ENCODE measurements at places on chromosomes 3 and 15. TPM values are rescaled to one million over a fixed set of nuclear protein-coding genes. Genes with fewer than 3 reads are reported as not detected.

DNA sequence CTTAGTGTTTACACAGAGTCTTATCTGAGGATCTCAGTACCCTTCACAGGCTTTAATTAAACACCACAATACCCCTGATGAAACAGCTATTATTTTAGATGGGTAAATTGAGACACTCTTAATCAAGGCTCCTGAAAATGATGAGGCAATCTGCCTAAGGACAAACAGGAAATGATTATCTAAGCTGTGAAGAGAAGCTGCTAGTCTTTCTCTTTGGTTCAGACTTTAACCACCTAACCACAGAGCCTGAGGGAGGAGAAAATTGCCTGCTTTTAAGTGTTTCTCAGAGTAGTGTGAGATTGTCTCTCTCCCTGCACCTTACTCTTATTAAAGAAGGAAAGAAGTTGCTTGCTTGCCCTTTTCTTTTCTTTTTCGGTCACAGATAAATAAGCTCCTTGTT, 364.3 kb upstream of the ADAMTS9 start:
- DNase-seq: no peak

DNA sequence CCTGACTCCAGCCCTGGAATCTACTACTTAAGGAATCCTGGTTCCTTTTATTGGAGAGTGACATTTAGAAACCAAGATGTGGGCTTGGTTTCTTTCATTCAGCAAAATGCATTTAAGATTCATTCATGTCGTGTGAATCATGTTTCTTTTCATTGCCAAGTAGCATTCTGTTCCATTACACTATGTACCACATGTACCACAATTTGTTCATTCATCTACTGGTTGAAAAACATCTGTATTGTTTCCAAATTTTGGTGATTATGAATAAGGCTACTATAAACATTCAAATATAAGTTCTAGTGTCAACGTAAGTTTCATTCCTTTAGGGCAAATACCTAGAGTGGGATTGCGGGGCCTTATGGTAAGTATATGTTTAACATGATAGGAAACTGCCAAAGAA, 264.2 kb downstream of the VPS13C start:
- no peak for DNase-seq

YEATS2 gene
- total RNA-seq: 9.0 TPM

CHST13 gene
- 0.60 TPM for total RNA-seq

LARP6 gene
- total RNA-seq: 55.7 TPM

Data from Right ventricle myocardium inferior (tissue), 1 donor.